ENCODE measurements at places on chromosomes 7 and 10. TPM values are rescaled to one million over a fixed set of nuclear protein-coding genes. Genes with fewer than 3 reads are reported as not detected.
A peak's percentile ranks its signal among the peaks of the same experiment; 100 is the strongest.

SLC16A12 gene
- 1.9 TPM for total RNA-seq

GRCh38 chr7:97064972-97065587 is 40.4 kb upstream of the DLX5 start:
- no peaks in the 10 kb centered on the region for H3K4me1 ChIP-seq
- H3K36me3 ChIP-seq: no peaks in the 10 kb centered on the region
- H3K4me3 ChIP-seq: no peak overlapping the region
- H3K27me3 ChIP-seq: no peaks in the 10 kb centered on the region
- no peak for DNase-seq

- H3K27me3 ChIP-seq: no peaks in the 10 kb centered on the region
- H3K4me1 ChIP-seq: peaks cover 12% of the 10 kb centered on the region
- no peaks in the 10 kb centered on the region for H3K36me3 ChIP-seq
- DNase-seq: no peak
Measured at GRCh38 chr7:76310102-76310957, 7.9 kb downstream of the HSPB1 start.

DNA sequence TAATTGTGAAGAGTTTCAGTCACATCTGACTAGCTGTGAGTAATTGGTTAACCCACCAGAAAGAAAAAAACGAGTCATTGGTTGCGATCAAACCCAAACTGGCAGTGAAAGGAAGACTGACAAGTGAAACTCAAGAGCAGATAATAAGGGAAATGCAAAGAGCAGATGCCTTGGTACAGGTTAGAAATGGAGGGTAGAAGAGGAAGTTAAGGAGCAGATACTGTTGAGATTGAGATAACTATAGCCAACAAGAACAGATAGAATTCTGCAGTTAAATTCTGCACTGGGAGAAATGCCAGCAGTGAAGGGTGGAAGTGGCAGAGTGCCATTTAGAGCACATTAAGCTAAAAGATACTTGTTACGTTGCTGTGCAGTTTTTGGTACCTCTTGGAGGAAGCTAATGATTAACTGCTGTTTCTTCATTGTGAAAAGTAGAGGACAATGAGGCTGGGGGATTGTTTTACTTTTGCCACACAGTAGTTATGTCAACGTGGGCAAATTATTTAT is 65.8 kb downstream of the CDK13 start:
- no peaks in the 10 kb centered on the region for H3K27me3 ChIP-seq
- no peak overlapping the region for H3K4me3 ChIP-seq
- H3K27ac ChIP-seq: no peak overlapping the region
- peaks cover 17% of the 10 kb centered on the region for H3K36me3 ChIP-seq
- no peak for DNase-seq

GRCh38 chr10:111762114-111762513 is 421.5 kb downstream of the GPAM start:
- H3K27ac ChIP-seq: no peak overlapping the region
- H3K4me1 ChIP-seq: no peaks in the 10 kb centered on the region
- no peaks in the 10 kb centered on the region for H3K27me3 ChIP-seq
- H3K36me3 ChIP-seq: no peaks in the 10 kb centered on the region
- H3K4me3 ChIP-seq: no peak overlapping the region
- no peak for DNase-seq

GRCh38 chr7:157233677-157234076 is 95.0 kb downstream of the UBE3C start:
- no peaks in the 10 kb centered on the region for H3K27me3 ChIP-seq
- H3K27ac ChIP-seq: no peak overlapping the region
- no peak overlapping the region for H3K4me3 ChIP-seq
- H3K4me1 ChIP-seq: no peaks in the 10 kb centered on the region

DNA sequence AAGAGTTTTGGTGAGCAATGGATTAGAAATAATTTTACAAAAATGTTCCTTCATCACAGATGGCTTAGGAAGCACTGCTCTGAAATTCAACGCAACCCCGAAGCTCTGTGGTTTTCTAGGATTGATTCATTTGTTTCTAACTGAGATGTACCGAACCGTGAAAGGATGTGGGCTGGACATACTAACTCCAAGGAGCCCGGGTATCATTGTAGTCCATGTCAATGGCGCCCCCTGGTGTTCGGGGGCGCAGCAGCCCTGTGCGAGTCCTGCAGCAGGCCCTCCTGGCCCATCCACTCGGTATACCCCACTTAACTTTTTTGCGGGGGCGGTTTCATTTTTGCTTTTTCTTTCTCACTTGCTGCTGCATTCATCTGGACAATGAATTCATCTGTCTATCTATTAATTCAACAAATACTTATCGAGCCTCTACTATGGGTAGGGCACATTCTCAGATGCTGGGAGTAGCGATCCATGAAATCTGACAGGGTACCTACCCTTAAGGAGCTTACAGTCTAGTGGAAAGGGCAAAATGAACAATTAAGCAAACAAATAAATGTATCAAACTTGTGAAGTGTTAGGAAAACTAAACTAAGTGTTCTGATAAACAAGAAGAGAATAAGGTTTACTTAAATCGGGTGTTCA is 25.2 kb upstream of the ITPRID1 start:
- no peak overlapping the region for H3K4me3 ChIP-seq
- H3K4me1 ChIP-seq: no peaks in the 10 kb centered on the region
- H3K36me3 ChIP-seq: no peaks in the 10 kb centered on the region
- DNase-seq: peak; percentile 75

GRCh38 chr7:91692800-91693199 is 187.7 kb downstream of the MTERF1 start:
- no peaks in the 10 kb centered on the region for H3K27me3 ChIP-seq
- DNase-seq: no peak
- H3K4me3 ChIP-seq: no peak overlapping the region
- H3K4me1 ChIP-seq: no peaks in the 10 kb centered on the region
- no peak overlapping the region for H3K27ac ChIP-seq
- no peaks in the 10 kb centered on the region for H3K36me3 ChIP-seq

Measured in upper lobe of right lung (tissue), 1 donor.